ENCODE measurements at places on chromosomes 6 and 20.

DNA sequence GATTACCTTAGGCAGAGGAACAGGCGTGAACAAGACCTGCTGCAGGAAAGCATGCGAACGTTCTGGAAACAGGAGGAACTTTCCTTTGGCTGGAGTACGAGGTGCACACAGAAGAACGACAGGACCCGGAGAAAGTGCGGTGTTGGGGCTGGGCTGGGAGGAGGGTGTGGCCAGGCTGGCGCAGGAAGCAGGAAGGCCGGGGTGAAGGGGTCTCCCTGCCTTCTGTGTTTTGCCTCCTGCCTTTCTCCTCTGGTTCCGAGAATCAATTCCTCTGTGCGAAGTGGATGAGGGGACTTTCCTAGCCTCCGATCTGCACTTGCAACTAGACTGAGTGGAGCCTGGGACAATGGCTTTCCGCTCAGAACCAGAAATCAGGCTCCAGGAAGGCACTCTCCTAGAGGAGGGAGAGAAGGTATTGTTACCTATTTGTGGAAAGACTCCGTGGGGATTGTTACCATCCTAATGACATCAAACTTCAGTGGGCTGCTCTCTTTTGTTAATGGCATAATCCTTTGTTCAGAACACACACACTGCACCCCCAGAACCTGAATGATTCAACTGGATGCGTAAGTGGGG, 22.9 kb upstream of the PLEKHG1 start:
- DNase-seq, result no peak

GRCh38 chr6:137976430-137976829, 109.4 kb downstream of the TNFAIP3 start:
- DNase-seq, result no peak

- DNase-seq, result peak; percentile 67
Observed at GRCh38 chr20:58109126-58109880, 119.2 kb downstream of the ANKRD60 start.

GRCh38 chr6:44020148-44020547, 107.1 kb downstream of the MRPL14 start:
- DNase-seq, result no peak

DNA sequence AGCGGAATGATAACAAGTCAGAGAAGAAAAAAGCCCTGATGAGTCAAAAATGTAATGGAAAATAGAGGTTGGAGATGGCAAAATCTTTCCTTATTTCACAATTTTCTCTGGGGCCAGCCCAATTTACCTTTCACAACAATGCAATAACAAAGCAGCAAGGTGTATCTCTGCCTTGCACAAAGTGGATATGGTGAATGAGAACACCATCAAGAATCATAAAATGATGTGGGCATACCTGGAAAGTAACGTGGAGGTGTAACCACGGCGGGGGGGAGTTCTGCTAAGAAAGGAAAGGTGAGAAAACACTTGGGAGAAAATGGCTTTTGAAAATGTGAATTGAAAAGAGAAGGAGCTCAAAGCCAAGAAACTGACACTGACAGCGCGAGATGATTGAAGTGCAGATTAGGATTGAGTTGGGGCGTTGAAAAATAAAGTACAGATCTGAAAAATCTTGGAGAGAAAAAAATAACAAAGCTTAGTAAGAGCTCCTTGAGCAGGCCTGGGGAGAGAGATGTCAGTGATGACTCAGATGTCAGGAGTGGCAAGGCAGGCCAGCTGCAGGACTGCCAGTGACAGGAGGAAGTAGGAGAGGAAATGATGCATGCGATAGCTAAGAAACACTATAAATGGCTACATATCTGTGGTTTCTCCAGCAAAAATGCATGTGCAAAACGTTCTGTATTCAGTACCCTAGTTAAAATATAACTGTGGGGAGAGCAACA, 26.2 kb downstream of the ARHGAP18 start:
- DNase-seq, result peak; percentile 96

- DNase-seq, result no peak
Observed at GRCh38 chr6:33768644-33769120, 20.2 kb downstream of the LEMD2 start.

DNA sequence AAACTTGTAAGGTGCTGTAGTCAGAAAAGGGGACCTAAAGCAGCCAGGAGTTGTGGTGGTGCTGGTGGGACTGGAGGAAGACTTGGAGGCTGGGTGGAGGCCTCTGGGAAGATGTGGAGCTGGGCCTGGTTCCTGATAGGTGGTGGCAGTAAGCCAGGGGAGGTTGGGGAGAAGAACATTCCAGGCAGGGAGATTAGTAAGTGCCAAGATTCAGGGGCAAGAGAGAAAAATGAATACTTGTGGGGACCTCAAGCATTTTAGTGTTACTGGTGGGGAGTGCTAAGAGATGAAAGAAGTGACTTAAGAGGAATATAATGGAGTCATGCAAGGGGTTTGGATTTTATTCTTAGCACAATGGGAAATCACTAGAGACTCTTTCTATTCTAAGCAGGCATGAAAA, 79.0 kb upstream of the B3GAT2 start:
- no peak for DNase-seq

- DNase-seq, result no peak
Observed at GRCh38 chr20:32473231-32474008, 111.7 kb downstream of the NOL4L start.

GRCh38 chr6:48194596-48195295, 83.7 kb upstream of the PTCHD4 start:
- no peak for DNase-seq

DNA sequence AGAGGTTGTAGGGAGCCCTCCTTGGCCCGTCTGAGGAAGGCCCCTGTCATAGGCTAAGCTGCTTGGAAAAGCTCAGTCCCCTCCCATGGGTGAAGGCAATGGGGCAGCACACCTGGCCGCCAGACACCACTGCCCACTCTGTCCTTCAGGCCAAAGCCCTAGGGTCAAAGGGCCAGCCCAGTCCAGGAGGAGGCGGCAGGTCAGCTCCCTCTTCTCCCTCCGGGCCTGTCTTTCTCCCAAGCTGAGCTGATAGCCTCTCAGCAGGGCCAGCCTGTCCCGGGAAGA, 5.1 kb upstream of the CLPSL2 start:
- DNase-seq, result no peak

GRCh38 chr6:163427498-163428254, 13.2 kb downstream of the QKI start:
- peak; percentile 42 for DNase-seq

- peak; percentile 69 for DNase-seq
Observed at GRCh38 chr6:141421378-141421777, 711.3 kb upstream of the GJE1 start.

GRCh38 chr6:87753131-87753685, 51.2 kb upstream of the AKIRIN2 start:
- DNase-seq, result no peak

DNA sequence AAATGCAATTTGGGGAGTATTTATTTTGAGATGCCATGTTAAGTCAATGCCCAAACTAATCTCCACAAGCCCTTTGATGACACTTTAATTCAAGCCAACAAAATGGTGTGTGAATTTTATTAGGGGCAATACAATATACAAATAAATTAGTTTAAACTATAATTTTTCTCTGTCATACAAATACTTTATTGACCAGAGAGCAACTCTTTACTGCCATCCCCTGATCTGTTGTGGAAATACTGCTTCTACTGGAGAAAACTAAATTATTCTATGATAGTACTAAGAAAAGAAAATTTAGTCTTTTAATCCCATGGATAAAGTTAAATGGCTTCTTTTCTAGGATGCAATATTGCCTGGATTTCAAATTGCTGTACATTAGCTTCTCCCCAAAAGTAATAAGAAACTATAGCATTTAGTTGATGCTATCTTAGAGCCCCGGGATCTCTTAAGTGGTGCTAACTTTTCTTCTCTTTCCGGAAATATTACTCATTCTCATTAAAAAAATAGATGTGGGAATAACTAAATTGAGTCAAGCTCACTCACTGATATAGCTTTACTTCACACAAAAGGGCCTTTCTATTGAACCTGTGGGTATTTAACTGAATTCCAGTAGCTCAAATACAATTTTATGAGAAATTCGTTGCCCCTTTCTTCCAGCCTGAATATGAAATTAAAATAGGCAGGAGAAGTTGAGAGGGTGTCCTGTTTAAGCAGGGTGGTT, 49.2 kb downstream of the SMPDL3A start:
- no peak for DNase-seq

DNA sequence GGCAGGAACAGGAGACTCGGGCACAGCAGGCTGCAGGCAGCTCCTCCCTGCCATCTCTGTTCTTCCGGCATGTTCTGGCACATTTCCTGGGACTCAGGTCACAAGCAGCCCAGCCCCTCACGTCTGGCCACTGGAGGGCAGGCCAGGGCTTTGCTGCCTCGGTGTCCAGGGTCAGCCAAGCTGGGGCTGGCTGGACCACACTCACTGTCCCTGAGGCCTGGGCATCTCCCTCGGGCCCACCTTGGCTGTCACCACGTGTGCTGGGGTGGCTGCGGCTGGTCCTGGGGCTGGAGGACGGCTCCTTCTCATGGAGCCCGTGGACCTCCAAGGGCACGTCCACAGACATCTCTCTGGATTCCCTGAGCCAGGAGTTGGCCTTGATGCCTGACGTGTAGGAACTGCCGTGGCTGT, 18.5 kb downstream of the FRMD1 start:
- no peak for DNase-seq

DNA sequence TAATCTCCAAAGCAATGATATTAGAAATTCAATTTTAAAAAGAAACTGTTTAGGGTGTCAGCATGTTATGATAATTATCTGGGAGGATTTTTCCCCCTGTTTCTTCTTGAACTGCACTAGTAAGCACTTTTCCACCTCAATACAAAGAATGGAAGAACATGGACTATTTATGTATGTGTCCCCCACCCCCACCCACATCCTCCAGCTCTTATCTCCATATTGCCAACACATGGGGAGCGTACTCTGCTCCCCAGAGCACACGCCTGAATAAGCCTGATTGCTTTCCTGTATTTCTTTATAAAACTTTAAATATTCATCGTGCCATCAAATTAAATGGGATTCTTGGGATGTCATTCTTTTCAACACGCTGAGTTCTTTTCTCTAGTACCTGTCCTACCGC, 11.4 kb upstream of the LRFN2 start:
- no peak for DNase-seq

DNA sequence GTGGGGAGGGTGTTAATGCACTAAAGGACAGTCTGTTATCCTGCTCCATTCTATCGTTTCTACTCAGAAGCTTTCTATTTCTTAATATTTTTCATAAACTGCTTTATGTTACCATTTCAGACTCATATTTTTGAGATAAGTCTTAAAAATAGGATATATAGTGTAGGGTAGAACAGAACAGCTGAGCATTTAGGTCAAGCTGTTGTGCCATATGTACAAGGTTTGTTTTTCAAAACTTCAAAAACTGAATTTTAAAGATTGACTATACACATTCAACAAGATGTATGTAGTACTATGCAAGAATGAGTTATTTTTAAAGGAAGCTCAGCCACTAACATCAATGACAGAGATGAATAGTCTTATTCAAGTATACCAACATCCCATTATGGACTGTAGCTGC, 437.1 kb downstream of the PHF3 start:
- DNase-seq, result no peak

DNA sequence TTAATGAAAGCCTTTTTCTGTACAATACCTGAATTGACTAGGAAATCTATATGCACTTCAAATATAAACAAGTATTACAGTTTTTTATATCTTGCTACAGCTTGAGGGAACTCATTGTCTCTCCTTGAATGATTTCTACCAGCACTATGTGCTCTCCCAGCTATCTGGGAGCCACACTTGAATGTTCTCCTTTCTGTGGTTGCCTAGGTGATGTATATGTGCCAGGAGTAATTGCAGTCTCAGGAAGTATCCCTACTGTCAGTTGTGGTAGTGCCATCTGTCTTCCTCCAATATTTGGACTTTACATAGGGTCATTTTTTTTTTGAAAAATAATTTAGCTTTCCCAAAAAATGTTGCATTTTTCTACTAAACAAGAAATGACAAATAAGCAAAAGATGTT, 288.0 kb upstream of the PLCB4 start:
- no peak for DNase-seq

- no peak for DNase-seq
Observed at GRCh38 chr6:151058021-151058733, 181.6 kb upstream of the AKAP12 start.

DNA sequence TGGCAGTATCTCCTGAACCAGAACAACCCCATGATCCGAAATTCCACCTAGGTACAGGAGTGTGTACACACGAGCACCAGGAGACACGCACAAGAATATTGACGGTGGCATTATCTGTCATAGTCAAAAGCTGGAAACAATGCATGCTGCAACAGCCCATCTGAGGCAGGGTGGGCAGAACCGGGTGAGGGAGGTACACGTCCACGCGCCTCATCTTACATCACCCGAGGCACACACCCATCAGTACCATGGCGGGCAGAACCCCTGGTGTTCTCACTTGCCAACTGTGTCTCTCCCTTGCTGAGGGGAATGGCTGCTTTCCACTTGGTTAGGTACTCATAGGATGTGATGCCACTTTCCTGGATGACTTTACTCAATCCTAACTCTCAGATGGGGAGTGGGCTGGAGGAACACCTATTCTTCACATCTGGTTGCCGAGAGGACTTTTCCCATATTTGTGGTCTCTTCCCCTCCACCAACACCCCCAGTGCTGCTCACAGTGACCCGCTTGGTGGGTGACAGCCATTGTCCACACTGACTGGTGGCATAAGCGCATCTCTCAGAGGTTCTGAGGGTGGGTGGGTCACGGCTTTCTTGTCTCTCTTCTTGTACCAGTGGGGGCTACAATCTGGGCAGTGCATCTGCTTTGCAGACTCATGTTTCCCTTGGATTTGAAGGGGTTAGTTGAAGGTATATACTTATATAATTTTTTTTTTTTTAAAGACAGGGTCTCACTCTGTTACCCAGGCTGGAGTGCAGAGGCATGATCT, 13.5 kb downstream of the PPP1R3G start:
- DNase-seq, result no peak

DNA sequence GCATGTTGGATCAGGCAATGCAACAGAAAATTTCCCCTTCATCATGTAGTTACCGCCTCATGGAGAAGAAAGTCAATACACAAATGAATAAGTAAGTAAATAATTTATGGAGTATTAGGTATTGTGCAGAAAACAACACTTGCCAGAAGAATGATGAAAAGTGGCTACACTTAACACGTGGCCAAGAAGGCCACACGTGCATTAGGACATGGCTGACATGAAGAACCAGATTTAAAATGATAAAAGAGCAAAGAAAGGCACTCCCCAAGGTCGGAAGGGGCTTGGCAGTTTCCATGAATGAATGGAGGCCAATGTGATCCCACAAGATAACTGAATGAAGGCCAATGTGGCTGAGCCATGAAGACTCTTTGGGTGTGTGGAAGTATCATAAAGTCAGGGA, 447.2 kb downstream of the DOK5 start:
- no peak for DNase-seq

GRCh38 chr20:47782076-47782475, 3.2 kb downstream of the SULF2 start:
- no peak for DNase-seq

DNA sequence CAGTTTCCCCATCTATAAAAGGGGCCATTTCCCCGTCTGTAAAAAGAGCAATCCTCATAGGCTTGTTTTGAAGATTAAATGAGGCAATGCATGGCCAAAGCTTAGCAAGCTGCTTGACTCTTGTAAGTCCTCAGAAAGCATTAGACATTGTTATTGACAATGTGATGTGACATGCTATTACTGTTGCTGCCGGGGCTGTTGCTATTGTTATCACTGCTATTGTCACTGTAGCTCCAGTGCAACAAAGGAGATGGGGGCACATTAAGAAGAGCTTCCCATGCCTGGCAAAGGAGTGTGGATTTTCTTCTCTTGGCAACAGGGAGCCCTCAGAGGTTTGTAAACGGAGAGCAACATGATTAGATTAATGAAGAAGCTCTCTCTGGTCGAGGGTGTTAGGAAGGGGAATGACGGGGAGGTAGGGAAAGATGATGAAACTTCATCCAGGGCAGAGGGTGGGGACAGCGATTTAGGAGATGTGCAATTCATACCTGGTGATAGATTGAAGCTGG, 33.1 kb upstream of the FAM83D start:
- no peak for DNase-seq

GRCh38 chr6:42349753-42350511, 101.8 kb downstream of the TRERF1 start:
- peak; percentile 66 for DNase-seq
